Germinal center (tissue), 1 donor: ENCODE measurements at places on chromosomes 13 and 19.

DNA sequence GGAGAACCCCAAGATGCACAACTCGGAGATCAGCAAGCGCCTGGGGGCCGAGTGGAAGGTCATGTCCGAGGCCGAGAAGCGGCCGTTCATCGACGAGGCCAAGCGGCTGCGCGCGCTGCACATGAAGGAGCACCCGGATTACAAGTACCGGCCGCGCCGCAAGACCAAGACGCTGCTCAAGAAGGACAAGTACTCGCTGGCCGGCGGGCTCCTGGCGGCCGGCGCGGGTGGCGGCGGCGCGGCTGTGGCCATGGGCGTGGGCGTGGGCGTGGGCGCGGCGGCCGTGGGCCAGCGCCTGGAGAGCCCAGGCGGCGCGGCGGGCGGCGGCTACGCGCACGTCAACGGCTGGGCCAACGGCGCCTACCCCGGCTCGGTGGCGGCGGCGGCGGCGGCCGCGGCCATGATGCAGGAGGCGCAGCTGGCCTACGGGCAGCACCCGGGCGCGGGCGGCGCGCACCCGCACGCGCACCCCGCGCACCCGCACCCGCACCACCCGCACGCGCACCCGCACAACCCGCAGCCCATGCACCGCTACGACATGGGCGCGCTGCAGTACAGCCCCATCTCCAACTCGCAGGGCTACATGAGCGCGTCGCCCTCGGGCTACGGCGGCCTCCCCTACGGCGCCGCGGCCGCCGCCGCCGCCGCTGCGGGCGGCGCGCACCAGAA lies 1.1 kb downstream of the SOX1 start:
- DNase-seq: no peak

- DNase-seq: no peak
These were observed 401 bp downstream of the C19orf85 start for GRCh38 chr19:55464039-55464661.

GRCh38 chr19:52786078-52786463 lies 520 bp downstream of the ZNF600 start:
- no peak for DNase-seq

DNA sequence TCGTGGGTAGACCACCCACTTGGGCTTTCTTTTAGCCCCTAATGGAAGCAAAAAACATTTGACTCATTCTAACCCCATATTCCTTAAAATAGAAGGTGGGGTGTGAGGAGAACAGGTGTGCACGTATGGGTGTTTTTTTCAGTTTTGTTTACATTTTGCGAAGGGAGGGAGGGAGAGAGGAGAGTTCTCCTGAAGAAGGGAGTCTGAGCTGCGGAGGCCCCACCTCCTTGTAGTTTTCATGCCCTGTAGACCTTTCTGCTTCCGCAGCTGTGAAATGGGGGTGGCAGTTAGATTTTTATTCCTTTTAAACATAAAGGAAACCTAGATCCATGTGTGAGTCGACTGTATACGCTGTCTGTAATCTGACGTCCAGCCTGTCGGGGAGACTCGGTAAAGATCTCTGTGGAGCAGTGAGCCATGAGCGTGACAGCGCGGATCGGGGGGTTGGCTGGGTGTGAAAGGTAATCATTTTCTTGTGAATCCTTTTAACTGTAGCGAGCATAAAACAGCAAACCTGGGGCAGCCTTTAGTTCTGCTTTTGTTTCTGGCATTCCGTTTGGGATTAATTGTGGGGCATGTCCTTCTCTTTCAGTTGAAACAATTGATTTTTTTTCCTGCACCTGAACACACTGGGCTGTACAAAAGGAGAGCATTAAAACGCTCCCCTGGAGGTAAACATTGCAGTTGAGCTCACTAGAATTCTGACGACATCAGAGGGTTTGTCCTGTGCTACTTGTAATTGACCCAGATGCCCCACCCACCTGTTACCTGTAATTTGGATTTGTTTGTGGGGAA lies 2.3 kb downstream of the UPF1 start:
- no peak for DNase-seq
